ENCODE measurements at places on chromosomes 1 and 21. TPM values are rescaled to one million over a fixed set of nuclear protein-coding genes. Genes with fewer than 3 reads are reported as not detected.
A peak's percentile ranks its signal among the peaks of the same experiment; 100 is the strongest.

DNA sequence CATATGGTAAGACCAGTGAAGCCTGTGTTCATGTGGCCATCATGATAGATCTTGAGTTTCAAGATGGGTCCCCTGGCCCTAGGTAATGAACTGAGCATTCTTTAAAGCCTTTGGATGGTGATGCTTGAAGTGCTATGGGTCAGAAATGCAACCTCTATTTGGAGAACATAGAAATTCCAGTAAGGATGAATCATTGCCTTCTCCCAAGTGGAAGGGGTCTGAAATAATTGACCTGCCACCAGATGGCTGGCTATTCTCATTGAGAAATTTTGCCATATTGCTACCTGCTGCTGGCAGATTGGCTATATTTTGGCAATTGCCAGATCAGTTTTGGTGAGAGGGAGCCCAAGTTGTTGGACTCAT is 739 bp upstream of the IFI6 start:
- no peaks in the 10 kb centered on the region for H3K27me3 ChIP-seq
- H3K4me1 ChIP-seq: peaks cover 54% of the 10 kb centered on the region
- peak overlapping the region; percentile 74 for H3K27ac ChIP-seq
- H3K36me3 ChIP-seq: no peaks in the 10 kb centered on the region
- no peak overlapping the region for H3K4me3 ChIP-seq

- H3K27me3 ChIP-seq: no peaks in the 10 kb centered on the region
- no peak for DNase-seq
Measured at GRCh38 chr1:172359491-172359999, 60.9 kb upstream of the C1orf105 start.

- no peak overlapping the region for H3K4me3 ChIP-seq
- no peak overlapping the region for H3K27ac ChIP-seq
- no peaks in the 10 kb centered on the region for H3K27me3 ChIP-seq
- no peaks in the 10 kb centered on the region for H3K36me3 ChIP-seq
- no peak for DNase-seq
Measured at GRCh38 chr1:220335668-220336067, 63.4 kb upstream of the RAB3GAP2 start.

DNA sequence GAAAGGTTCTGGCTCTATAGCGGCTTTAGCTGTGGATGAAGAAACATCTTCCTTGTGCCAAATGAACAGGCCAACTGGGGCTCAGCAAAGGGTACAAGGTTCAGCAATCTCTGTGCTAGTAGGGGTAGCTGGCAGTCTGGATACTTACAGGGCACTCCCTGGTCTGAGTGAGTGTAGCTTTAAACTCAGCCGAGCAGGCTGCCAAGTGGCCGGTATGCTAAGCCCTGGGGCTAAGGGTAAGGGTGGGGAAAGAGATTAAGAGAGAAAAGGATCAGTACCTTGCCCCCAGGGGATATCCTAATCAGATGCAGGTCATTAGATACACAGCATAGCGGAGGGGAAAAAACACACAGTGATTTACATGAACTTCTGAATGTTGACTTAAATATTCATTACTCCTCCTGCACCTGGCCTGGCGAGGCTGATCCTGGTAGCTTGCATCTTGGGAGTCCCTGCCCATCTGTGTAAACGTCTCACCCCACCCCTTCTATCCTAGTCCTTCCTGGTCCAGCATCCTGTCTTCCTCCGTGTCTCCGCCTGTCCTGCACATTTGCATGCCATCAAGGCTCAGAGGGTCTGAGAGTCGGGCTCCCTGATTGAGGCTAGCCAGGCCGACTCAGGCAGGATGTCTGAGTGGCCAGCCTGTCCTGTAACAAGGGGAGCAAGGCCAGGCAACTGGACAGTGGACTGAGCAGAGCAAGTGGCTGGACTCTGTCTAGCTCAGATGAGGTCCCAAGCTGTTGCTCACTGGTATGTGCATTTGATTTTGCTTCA is 39.5 kb upstream of the CNTN2 start:
- H3K27ac ChIP-seq: no peak overlapping the region
- no peaks in the 10 kb centered on the region for H3K36me3 ChIP-seq
- no peaks in the 10 kb centered on the region for H3K4me1 ChIP-seq
- DNase-seq: no peak
- no peak overlapping the region for H3K4me3 ChIP-seq

DNA sequence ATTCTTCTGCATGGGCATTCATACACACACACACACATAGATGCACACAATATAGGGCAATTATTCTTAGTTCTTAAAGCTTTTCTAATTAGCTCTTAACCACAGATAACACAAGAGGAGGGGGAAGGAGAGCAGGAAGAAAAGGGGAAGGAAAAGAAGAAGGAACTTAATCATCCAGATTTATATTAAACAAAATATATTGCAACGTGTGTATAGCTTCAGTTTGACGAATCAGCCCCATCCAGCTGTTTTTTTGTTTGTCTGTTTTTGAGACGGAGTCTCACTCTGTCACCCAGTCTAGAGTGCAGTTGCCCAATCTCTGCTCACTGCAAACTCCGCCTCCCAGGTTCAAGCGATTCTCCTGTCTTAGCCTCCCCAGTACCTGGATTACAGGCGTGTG is 21.7 kb upstream of the ANKRD13C start:
- no peaks in the 10 kb centered on the region for H3K27me3 ChIP-seq
- H3K4me1 ChIP-seq: peaks cover 6% of the 10 kb centered on the region
- no peaks in the 10 kb centered on the region for H3K36me3 ChIP-seq
- H3K4me3 ChIP-seq: no peak overlapping the region

DNA sequence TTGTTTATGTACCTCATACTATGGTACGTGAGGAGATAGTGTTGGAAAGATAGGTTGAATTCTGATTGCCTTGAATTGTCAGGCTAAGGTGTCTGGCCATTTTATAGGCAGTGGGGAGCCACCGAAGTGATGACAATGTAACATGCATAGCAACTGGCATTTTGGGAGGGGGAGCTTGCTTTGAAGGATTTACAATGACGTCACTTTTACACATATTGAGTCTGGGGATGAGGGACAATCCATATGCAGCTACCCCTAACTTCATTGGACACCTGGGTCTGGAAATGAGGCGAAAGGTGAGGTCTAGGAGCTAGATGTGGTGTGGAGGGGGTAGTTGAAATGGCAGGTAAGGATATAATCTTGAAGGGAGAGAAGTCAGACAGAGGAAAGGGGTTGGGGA is 7.7 kb upstream of the CACNA1E start:
- H3K36me3 ChIP-seq: no peaks in the 10 kb centered on the region
- no peak for DNase-seq
- H3K4me1 ChIP-seq: no peaks in the 10 kb centered on the region
- peaks cover 12% of the 10 kb centered on the region for H3K27me3 ChIP-seq
- no peak overlapping the region for H3K4me3 ChIP-seq

DNA sequence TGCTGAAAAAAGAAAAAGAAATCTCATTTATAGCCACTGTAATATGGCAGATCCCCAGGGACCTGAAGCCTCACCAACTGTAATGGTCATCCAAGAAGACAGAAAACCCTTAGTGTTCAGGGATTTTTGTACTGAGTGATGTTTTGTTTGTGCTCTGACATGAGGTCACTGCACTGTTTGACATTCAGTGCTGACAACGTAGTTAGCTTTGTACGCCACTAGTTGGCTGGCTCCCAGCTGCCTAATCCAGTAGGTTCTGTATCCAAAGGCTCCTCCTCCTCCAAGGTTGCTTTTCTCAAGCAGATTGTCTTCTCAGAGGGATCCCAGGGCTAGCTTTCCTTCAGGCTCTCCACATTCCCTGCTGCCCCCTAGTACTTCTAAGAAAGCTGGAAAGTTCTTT is 9.5 kb upstream of the YRDC start:
- no peak overlapping the region for H3K27ac ChIP-seq
- H3K4me1 ChIP-seq: peaks cover 6% of the 10 kb centered on the region
- H3K36me3 ChIP-seq: peaks cover 93% of the 10 kb centered on the region
- H3K27me3 ChIP-seq: no peaks in the 10 kb centered on the region
- H3K4me3 ChIP-seq: no peak overlapping the region
- no peak for DNase-seq

DNA sequence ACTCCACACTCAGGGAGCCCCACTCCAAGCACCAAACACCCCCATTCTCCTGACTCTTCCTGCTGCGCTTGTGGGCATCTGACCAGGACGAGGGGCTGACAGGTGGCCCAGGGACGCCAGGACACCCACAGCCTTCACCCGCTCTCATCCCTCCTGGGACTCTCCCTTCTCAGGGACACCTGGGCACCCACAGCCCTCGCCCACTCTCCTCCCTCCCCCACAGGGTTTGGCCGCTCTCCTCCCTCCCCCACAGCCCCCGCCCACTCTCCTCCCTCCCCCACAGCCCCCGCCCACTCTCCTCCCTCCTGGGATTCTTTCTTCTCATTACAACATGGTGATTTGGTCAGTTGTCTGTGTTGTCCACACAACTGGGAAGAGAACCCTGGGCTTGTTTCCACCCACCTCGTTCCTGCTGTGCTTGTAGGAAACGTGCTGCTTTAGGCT is 43.4 kb downstream of the PRDM15 start:
- DNase-seq: no peak
- peaks cover 79% of the 10 kb centered on the region for H3K36me3 ChIP-seq
- H3K27me3 ChIP-seq: no peaks in the 10 kb centered on the region

DNA sequence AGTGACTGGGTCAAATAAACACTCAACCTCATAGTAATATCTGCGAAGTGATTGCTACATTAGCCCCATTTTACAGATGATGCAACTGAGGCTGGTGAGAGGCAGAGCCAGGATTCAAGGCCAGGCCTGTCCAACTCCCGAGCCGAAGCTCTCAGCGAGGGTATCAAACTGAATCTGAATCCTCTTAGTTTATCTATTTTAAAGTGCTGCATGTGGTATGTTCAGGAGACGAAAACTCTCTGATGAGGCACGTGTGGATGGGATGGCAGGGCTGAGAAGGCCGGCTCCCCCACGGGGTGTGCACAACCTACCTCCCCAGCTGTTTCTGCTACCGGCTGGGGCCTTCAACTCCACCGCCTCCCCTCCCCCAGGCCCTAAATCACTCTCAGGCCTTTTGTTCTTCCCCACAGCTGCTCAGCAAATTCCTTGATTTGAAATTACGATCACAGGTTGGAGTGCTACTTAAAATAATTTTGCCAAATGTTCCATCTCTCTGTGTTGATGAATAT is 171.8 kb downstream of the TOMM20 start:
- no peak for DNase-seq
- H3K4me1 ChIP-seq: peaks cover 86% of the 10 kb centered on the region
- H3K27ac ChIP-seq: peak overlapping the region; percentile 34
- no peaks in the 10 kb centered on the region for H3K36me3 ChIP-seq
- no peak overlapping the region for H3K4me3 ChIP-seq
- H3K27me3 ChIP-seq: no peaks in the 10 kb centered on the region

Gene ZNF648
- polyA plus RNA-seq: not detected

Gene GBP7
- not detected for polyA plus RNA-seq

Gene IL6R
- 56.4 TPM for polyA plus RNA-seq

Gene GLIS1
- polyA plus RNA-seq: not detected

Gene C1orf87
- polyA plus RNA-seq: not detected

Gene CFHR2
- polyA plus RNA-seq: not detected

All from CD14-positive monocyte (primary cell).